A549 treated with GW870086 at 1 μM for 4 hours (cell line): ENCODE measurements at places on chromosomes 6 and 20. TPM values are rescaled to one million over a fixed set of nuclear protein-coding genes. Genes with fewer than 3 reads are reported as not detected.

The WFDC5 gene
- total RNA-seq, result not detected in 5 replicates

The IRF4 gene
- total RNA-seq, result 0.19 to 0.65 TPM (median 0.21 TPM) in 5 replicates

The SCAF8 gene
- 15.5 to 20.0 TPM (median 18.1 TPM) in 5 replicates for total RNA-seq

The TMC2 gene
- not detected in 5 replicates for total RNA-seq

The SIGLEC1 gene
- total RNA-seq, result 0.02 to 0.03 TPM in 2 of 5 replicates, not detected in the others

The KCNG1 gene
- total RNA-seq, result 14.5 to 21.6 TPM (median 16.3 TPM) in 5 replicates

The SIRPD gene
- not detected in 5 replicates for total RNA-seq
